ENCODE measurements at places on chromosomes 7 and 10. TPM values are rescaled to one million over a fixed set of nuclear protein-coding genes. Genes with fewer than 3 reads are reported as not detected.

TBX20 gene
- total RNA-seq, result 4.6 TPM

SPDYE6 gene
- total RNA-seq, result not detected

EVX1 gene
- under 0.01 TPM for total RNA-seq

ALDH18A1 gene
- total RNA-seq, result 211 TPM

GIMAP8 gene
- 0.09 TPM for total RNA-seq

TLL2 gene
- 0.09 TPM for total RNA-seq

JAKMIP3 gene
- 0.55 TPM for total RNA-seq

LIPJ gene
- total RNA-seq, result under 0.01 TPM

ANK3 gene
- total RNA-seq, result 3.3 TPM

PILRA gene
- total RNA-seq, result 0.28 TPM

EMX2 gene
- not detected for total RNA-seq

MCM10 gene
- total RNA-seq, result 1.2 TPM

COL28A1 gene
- total RNA-seq, result not detected

FUOM gene
- 15.5 TPM for total RNA-seq

CLCN1 gene
- 0.14 TPM for total RNA-seq

FKBP6 gene
- not detected for total RNA-seq

VGF gene
- 0.14 TPM for total RNA-seq

LLCFC1 gene
- not detected for total RNA-seq

ANXA8L1 gene
- not detected for total RNA-seq

VAX1 gene
- total RNA-seq, result not detected

ODAD2 gene
- 1.2 TPM for total RNA-seq

PAXIP1 gene
- total RNA-seq, result 7.8 TPM

UNCX gene
- not detected for total RNA-seq

GPR146 gene
- total RNA-seq, result 1.00 TPM

LAMB1 gene
- 562 TPM for total RNA-seq

SORBS1 gene
- total RNA-seq, result 1.5 TPM

ZNF467 gene
- 0.28 TPM for total RNA-seq

OPALIN gene
- not detected for total RNA-seq

EPO gene
- total RNA-seq, result not detected

ABLIM1 gene
- 3.1 TPM for total RNA-seq

C7orf57 gene
- total RNA-seq, result not detected

CWF19L1 gene
- total RNA-seq, result 21.4 TPM

ARF5 gene
- total RNA-seq, result 106 TPM

HKDC1 gene
- total RNA-seq, result 0.28 TPM

All from smooth muscle cell of bladder (primary cell).